ENCODE measurements at places on chromosomes 11 and 22.

DNA sequence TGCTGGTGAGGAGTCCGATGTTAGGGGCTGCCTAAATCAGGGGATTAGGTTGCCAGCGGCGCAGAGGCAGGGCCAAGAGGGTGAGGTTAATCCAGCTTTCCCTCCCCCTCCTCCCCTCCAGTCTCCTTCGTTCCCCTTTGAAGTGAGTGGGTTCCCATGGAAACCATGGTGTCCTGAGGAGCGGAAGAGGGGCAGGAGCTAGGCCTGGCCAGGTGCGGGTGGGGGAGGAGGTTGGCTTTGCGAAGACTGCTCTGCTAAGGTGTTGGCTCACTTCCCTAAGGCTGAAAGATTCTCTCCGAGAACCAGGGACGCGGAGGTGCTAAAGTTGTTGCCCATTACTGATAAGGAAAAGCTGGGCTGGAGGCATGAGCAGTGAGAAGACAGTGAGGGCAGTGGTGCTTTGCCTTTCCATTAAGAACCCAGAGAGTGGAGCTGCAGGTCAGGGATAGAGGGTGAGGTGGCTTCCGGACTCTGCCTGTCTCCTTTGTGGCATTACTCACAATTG is 124.6 kb downstream of the FEZ1 start:
- DNase-seq = no peak

GRCh38 chr11:86443415-86443814 is 68.7 kb downstream of the CCDC81 start:
- no peak for DNase-seq

DNA sequence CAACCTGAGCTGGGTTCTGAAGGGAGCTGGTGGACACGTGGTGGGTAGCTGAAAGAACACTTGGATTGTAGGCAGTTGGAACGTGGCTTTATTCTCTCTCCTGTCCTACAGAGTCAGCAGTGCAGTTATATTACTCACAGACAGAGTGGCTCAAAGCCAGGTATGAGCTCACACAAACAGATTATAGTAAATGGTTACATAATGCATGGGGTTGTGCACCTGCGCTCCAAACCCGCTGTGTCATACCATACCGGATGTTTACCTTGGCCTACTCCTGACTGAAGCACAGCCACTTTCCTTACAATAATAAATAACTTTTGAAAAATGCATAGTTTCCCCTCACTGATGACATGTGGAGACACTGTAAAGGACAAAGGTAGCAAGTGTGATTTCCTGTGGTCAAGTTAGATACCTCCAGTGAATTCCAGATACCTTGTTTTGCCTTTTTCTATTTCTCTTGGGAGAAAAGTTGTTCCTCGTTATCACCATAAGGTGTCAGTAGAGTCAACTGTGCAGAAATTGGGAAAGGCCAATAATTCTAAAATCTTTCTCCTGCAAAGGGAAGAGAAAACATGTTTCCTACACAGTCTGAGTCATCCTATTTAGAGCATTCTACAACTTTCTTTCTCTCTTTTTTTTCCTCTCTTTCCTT is 13.5 kb downstream of the MS4A6A start:
- DNase-seq = peak; percentile 16

DNA sequence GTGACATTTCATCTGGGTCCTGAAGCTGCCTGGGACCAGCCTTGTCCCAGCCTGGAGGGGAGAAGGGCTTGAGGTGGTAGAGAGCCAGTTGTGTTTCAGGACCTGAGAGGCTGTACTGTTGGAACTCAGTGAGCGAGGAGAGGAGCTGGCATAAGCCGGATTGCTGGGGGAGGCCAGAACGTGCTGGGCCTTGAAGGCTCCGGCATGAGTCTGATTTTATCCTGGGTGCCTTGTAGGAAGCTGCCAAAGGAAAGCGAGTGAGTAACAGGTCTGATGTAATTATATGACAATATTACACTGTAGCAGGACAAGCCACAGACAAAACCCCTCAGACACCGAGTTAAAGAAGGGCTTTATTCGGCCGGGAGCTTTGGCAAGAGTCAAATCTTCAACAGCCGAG is 17.2 kb downstream of the AP2A2 start:
- no peak for DNase-seq

DNA sequence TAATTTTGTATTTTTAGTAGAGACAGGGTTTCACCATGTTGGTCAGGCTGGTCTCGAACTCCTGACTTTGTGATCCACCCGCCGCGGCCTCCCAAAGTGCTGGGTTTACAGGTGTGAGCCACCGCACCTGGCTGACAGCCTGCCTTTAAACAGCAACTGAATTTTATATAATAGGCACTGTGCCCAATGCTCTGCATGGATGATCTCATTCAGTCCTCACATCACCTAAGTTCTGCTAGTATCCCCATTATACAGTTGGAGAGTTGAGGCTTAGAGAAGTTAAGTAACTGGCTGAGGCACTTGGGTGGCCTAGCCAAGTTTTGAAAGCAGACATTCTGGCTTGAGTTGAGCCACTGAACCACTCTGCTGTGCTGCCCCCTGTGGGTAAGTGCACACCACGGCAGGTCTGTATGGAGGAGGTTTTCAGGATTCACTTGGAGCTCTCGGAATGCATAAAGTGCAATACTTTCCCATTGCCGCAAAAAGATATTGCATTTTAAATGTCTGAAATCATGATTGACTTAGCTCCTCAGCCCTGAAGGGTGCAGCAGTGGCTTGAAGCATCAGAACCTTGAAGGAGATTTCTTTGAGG is 112.4 kb downstream of the LDLRAD3 start:
- DNase-seq = no peak

DNA sequence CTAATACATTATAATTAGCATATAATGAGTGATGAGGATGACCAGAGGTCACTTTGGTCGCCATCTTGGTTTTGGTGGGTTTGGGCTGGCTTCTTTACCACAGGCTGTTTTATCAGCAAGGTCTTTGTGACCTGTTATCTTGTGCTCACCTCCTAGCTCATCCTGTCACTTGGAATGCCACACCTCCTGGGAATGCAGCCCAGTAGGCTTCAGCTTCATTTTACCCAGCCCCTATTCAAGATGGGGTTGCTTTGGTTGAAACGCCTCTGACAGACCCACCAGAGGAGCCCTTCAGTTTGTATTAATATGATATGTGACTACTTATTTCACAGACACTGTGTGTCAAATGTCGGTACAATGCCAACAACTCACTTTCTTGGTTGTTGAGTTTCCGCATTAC is 20.2 kb downstream of the FOLR3 start:
- DNase-seq = no peak

DNA sequence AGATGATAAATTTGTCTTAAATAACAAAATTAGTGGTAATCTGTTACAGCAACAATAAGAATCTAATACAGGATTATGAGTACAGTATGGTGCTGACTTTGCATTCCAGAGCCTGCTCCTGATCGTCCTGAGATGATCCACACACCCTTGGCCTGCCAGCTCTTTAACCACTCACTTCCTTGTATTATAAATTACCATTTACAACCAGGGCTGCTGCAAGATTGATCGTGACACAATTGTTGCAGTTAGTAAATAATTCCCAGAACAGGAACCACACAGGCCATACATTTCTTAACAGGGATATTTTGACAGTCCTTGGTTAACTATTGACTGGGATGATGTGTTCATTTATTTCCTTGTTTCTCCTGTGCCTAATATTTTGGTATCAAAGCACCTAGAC is 3.8 kb upstream of the CBLIF start:
- DNase-seq = no peak

DNA sequence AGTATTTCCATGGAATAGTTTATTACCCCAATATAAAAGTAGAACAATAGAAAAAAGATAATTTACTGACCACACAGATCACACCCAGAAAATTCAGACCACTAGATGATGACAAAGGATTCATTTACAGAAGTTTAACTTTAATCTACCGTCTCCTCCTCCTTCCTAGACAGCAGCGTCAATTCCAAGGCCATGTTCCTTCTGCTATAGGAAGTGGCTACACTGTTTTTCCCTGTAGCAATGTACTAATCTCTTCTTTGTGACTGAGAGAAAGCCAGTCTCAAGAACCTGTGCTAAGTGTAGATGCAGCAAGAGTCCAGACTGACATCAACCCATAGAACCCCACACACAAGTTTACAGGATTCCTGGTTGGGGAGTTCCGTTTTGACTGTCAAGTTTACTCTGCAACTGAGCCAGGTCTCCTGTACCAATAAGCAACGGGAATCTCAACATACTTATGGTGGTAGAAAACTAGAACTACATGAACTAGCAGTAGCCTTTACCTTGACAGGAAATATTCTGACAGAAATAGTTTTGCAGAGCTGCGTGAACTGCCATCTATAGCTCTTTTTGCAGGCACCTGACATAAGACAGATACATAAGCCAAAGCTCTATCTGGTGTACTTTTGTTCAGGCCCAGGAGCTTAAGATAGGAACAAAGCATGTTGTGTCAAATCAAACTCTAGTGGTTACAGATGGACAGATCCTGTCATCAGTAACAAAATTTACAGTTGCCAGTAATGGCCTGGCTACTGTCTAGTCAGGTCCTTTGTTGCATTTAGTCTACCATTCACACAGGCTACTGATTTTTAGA is 42.9 kb downstream of the MRTFA start:
- DNase-seq = no peak

GRCh38 chr11:11081288-11081687 is 223.4 kb upstream of the ZBED5 start:
- DNase-seq = no peak

GRCh38 chr11:27291302-27291889 is 71.6 kb downstream of the CCDC34 start:
- DNase-seq = no peak

DNA sequence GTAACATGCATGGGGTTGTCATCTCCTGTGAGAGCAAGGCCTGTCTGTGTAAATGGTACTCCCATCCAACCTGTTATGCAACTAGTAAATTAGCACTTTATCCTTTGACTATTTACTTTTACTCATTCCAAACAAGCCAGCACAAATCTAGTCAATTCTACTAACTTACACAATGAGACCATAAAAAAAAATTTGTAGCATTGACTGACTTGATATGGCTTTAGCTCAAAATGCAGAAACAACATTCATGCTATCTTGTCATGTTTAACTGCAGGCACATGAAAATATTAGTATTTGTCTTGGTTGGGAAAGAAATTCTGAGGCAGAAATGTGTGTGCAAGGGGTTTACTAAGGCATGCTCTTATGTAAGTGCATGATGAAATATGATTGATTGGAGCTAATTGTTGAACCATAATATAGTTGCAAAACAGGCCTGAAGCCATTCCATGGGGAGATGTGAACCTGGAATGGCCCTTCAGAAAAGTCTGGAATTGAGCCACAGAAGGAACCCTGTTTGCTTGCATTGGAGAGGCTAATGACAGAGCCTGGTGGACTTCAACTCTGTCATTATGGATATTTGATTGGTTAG is 2.5 kb downstream of the SLC22A25 start:
- DNase-seq = no peak

- DNase-seq = no peak
Measured at GRCh38 chr11:67667490-67668191, 6.8 kb downstream of the ALDH3B2 start.

GRCh38 chr11:93905384-93905783 is 55.0 kb upstream of the VSTM5 start:
- DNase-seq = no peak

DNA sequence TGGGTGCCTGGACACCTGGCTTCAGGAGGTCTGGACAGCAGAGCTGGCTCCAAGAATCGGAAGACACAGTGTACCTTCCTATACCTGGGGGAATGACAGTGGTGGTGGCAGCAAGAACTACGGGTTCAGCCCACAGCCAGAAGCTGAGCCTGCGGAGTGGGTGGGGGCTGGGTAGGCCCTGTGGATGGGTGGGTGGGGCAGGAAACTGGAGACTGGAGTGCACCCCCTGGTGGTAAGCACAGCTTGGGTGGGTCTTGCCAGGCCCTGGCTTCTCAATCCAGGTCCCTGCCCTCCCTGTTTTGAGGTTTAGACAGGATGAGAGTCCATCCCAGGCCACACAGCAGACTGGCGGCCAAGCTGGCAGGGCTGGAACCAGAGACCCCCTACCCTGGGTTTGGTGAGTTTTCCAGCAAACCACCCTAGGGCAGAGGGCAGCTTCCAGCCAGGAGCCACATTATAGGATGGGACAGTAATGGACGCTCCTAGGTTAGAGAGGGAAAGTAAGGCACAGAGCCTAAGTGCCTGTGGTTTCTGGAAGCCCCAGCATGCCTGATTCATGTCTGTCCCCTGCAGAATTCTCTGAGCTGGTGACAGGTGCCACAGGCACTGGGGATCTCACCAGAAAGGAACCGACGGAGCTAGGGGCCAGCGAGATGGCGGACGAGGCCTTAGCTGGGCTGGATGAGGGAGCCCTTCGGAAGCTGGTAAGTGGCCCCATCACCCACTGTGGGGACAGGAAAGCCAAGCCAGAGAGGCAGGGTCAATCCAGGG is 1.7 kb downstream of the SMTN start:
- DNase-seq = peak; percentile 81

DNA sequence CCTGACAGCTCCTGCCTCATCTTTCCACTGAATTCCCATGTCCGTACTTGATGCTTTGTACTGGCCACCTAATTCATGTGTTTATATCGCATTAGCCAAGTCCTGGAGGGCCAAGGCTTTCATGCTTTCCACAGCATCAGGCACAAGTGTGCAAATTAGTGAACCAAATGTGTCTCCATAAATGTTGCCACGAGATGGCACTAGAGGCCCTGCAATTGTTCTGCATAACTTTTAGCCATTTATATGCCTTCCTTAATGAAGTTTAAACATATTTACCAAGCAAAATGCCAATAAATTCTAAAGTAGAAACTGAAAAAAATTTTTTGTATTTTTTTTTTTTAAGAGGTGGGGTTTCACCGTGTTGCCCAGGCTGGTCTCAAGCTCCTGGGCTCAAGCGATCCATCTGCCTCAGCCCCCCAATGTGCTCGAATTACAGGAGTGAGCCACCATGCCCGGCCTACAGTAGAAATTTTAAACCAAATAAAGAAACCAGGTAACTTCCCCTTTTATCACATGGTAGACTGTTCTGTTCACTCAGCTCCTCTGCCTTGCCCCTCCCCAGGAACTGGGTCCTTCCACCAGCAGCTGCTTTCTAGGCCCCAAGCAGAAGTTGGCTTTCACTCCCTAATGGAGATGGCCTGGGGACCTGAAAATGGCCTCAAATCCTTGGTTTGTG is 20.8 kb upstream of the IL18BP start:
- no peak for DNase-seq
